Kasumi-1 (cell line): ENCODE measurements at places on chromosomes 2 and 18.

DNA sequence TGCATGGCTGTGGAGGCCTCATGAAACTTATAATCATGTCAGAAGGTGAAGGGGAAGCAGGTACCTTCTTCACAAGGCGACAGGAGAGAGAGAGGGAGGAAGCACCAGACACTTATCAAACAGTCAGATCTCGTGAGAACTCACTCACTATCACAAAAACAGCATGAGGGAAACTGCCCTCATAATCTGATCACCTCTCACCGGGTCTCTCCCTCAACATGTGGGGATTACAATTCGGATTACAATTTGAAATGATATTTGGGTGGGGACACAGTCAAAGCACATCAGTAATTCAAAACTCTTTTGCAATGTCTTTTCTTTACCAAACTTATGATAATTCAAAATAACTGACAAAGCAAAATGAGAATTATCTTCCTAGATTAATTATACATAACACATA lies 8.5 kb upstream of the CCDC68 start:
- no peak for DNase-seq

- DNase-seq: no peak
These were observed 971.7 kb upstream of the GYPC start for GRCh38 chr2:125684256-125684655.

DNA sequence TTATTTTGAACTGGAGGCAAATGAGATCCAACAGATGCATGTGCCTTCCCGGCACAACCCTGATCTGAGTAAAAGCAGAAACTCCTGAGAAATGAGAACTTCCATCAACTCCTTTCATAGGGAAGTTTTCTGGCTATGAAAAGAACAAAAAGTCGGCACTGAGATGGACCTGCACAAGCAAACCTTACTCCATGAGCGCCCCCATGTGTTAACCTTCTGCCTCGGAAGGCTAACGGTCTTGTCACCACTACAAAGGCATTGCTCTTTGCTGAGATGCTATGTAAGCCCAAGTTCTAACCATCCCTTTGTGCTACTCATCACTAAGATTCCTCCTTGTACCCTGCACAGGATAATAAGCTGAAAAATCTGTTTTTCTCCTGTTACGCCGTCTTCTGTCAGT lies 57.3 kb upstream of the SULT1C3 start:
- DNase-seq: peak; percentile 82

DNA sequence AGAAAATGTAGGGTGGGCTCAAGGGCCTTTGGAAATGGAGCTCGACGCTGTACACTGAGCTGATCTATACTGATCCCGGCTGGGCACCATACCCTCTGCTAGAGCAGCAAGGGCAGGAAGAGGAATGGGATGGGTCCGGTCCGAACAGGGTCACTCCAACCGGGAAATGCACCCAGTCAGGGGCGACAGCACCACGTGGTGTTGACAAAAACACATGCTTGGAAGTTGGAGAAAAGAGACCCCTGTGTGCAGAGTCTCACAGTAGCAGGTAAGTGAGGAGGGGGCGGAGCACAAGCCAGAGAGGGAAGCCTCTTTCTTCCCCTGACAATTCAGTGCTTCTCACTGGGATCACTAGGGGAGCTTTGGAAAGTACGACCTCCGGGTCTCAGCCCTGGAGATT lies 84.1 kb upstream of the ASB18 start:
- DNase-seq: no peak

DNA sequence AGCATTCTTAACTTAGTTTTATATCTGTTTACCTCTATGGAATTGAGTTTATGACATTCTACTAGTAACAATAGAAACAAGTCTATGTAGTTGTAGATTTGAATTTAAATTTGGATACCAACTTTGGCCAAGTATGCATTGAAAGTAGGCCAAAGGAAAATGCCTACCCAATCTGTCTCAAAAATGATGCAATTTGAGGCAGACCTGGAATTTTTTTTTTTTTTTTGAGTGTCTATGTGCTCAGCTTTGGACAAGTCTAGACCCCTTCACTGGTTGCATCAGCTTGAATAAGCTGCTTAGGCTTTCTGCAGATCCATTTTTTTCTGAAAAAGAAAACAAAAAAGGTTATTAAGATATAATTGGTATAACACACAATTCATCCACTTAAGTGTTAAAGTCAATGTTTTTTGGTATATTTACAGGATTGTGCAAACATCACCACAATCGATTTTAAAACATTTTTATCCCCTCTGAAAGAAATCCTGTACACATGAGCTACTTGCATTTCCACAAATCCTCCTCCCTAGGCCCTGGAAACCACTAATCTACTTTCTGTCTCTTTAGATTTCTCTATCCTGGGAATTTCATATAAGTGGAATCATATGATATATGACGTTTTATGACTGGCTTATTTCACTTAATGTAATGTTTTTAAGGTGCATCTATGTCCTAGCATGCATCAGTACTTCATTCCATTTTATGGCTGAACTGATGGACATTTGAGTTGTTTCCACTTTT lies 185.1 kb upstream of the CCDC68 start:
- no peak for DNase-seq

DNA sequence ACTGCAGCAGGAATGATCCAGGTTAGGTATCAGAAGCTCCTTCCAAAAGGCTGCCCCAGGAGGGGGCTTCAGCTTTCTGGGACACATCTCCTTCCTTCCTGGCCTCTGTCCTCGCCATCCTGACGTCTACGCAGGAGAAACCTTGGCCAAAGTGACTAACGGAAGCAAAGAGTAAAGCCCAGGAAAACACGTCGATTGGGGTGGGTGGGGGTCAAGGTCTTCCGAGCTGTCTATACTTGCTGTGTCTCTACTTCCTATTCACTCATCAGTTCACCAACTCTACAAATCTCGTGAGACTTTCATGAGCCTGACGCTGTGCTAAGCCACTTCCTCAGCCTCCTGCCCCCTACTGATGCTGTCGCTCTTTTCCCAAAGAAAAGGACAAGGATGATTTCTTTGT lies 212.6 kb downstream of the TNS1 start:
- DNase-seq: peak; percentile 16

DNA sequence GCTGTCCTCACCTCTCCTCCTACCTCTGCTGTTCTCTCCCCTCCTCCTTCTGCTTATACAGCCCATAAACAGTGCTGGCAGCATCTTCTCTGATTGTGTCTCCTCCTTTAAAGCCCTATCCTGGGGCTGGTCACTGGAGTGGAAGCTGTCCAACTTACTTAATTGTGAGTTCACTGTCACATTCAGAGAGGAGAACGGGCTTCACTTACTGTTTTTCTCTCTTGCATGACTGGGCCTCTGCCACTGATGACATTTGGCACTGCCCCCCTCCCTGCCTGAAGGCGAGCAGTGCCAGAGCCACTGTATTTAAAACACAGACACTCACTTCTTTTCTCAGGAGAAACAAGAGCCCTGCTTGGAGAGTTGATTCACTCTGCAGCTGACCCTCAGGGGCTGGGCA lies 12.3 kb downstream of the GAD1 start:
- DNase-seq: no peak

GRCh38 chr18:45976566-45976965 lies 9.4 kb upstream of the EPG5 start:
- no peak for DNase-seq

DNA sequence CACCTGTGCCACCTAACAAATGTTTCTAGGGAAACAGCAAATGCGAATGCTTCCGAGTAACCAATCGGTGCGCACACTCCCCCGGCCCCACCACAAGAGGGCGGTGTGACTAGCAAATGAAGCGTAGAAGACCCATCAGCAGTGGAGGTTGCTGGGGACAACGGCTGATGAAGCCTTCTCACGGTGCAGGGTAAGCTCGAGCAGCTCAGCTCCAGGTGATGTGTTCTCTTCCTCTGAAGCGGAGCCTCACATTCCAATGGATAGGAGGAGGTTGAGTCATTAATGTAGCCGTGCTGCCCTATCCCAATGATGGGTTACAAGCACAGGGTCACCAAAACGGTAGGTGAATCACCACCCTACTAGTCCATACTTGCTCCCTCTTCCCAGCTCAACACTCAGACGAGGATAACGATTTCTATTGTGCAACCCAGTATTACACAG lies 127.6 kb upstream of the TWIST2 start:
- DNase-seq: peak; percentile 2

GRCh38 chr2:160613466-160614153 lies 120.0 kb upstream of the RBMS1 start:
- peak; percentile 27 for DNase-seq

- no peak for DNase-seq
These were observed 395.0 kb downstream of the ZNF516 start for GRCh38 chr18:76099931-76100457.

DNA sequence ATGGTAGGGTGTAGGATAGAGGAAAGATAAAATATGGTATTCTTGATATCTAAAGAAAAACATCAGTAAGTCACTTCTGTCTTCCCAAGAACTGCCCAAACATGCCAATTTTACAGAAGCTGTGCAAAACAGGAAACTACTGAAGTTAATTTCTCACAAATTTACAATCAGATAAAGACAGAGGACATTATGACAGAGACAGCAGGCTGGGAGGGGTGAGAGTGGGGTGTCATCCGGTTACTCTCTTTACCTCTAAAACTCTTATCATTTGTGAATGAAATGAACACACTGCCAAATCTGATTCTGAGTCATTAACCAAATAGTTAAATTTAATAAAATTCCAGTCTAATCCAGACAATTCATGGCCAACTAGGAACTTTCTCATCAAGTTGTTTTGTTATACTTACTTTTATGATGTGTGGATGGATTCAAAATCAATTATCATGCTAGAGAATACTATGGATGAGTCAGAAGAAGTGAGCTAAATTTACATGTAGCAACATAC lies 323.2 kb upstream of the MEX3C start:
- no peak for DNase-seq

DNA sequence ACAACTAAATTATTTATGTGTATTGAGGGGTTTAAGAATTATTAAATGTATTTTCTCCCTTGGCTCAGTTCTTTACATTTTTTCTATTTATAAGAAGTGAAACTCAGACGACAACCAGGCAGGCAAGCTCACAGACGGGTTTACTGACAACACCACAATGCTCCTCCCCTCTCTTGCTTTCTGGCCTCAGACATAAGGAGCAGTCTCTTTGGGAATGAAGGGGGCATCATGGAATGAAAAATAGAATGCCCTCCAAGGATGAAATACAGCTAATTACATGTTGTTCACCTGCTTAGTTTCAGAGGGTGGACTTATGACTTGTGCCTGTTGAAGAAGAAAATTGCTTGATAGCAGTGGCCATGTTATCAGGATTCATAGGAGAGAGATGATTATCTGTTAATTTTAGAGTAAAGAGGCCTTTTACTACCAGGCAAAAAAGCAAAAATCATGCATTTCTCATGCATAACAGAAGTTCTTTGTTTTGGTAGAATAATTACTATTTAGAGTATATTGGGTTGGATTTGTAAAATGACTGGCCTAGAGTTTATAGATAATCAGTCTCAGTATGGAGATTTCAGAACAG lies 172.1 kb upstream of the LRRTM1 start:
- no peak for DNase-seq

DNA sequence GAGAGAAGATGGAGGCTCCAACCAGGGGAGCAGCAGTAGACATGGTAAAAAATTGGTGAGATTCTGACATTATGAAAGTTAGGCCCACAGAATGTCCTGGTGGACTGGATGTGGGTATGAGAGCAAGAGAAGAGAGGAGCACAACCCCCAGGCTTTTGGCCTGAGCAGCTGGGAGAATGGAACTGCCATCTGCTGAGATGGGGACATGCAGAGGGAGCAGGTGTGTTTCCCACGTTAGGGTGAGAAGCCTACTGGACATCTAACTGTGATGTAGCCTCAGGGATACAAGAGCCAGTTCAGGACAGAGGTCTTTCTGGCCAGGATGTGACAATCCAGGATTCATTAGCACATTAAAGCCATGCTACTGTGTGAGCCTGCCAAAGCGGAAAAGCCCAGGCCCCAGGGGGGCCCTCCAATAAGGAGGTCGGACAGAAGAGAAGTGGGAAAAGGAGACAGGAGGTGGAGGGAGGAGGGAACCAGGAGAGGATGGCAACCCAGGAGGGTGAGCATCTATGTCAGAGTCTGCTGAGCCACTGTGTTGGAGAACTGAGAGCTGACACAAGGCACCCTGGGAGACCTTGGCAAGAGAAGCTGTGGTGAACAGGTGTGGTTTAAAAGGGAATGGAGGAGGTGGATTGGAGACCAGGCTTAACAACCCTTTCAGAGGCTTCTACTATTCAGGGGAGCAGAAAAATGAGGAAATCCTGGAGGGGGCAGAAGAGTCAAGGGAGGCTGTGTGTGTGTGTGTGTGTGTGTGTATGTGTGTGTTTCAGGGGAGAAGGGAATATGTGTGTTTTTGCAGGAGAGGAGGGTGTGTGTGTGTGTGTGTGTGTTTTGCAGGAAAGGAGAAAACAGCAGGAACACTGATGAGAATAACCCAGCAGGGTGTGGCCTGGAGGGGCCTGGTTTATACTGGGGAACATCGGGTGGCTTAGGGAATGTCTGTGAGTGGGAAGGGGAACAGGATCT lies 10.5 kb downstream of the CYB5A start:
- DNase-seq: no peak

- DNase-seq: no peak
These were observed 14.5 kb downstream of the TMEM185B start for GRCh38 chr2:120208381-120209353.

DNA sequence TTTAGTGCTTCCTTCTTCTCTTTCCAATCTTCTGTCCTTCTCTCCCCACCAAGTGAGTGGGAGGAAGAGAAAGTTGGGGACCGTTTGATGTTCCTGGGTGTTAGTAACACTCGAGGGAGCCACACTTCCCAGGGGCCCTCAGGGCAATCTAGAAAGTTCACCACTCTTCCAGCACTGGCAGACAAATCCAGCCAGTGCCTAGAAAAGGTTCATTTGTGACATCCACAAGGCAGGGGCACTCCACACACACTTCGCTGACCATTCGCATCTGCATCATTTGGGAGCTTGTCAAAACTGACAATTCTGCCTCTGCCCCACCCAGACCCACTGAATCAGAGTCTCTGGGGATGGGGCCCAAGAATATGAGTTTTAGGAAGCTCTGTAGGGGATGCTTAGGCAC lies 86.8 kb upstream of the ST3GAL5 start:
- DNase-seq: no peak

GRCh38 chr2:17804358-17804757 lies 11.9 kb upstream of the MSGN1 start:
- DNase-seq: peak; percentile 52

DNA sequence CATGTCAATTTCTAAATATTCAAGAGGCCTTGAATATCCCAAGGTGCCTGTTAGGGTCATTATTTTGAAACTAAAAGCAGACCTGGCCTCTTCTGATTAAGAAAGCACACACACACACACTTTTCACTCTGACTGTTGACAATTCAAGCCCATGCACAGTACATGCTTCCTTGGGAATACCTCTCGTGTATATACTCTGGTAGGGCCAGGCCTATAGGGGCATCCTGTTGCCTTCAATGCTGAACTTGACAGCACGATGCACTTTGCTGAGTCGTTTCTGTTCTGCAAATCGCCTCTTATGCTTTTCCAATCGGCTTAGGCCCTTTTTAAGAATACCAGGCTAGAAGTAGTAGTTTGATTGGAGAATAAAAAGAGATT lies 40.6 kb downstream of the IWS1 start:
- DNase-seq: peak; percentile 51

- DNase-seq: no peak
These were observed 324.3 kb upstream of the KLHL14 start for GRCh38 chr18:33097126-33097525.
